ENCODE measurements at places on chromosomes 12 and 14. TPM values are rescaled to one million over a fixed set of nuclear protein-coding genes. Genes with fewer than 3 reads are reported as not detected.

The TAS2R20 gene
- total RNA-seq, result 0.07 TPM

The LRRK2 gene
- not detected for total RNA-seq

The RAN gene
- 579 TPM for total RNA-seq

The HOXC9 gene
- 5.7 TPM for total RNA-seq

The INHBE gene
- total RNA-seq, result 1.4 TPM

The GPRC5D gene
- not detected for total RNA-seq

The KRR1 gene
- 47.1 TPM for total RNA-seq

The YEATS4 gene
- 48.5 TPM for total RNA-seq

The SAMD15 gene
- total RNA-seq, result 1.4 TPM

The RASAL1 gene
- total RNA-seq, result not detected

The ABCC9 gene
- not detected for total RNA-seq

The CISTR gene
- total RNA-seq, result not detected

Measured in M059J (cell line).